ENCODE measurements at places on chromosomes 7 and 10.

DNA sequence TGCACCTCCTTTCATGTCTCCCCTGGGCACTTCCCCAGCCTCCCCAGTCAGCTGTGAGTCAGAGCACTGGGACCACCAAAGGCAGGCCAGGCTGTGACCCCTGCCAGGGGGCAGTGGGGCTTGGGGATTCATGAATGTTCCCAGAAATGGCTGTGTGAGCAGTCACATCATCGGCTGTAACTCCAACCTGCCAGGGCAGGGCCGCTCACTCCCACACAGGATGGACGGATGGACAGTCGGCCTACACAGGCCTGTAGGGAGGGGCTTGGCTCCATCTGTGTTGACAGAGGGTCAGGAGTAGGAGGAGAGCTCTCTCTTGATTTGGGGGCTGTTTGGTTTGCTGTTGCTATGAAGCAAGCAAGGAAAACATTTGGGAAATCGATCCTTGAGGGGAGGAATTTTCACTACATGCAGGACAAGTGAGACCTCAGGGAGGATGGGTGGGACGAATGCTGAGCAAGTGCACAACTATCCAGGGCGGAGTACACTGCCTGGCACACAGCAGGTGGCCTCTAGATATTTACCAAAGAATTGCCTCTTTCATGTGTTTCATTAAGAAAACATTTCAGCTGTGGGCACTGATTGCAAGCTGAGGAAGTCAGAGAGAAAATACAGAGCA is 2.9 kb upstream of the IGFBP1 start:
- DNase-seq = no peak

DNA sequence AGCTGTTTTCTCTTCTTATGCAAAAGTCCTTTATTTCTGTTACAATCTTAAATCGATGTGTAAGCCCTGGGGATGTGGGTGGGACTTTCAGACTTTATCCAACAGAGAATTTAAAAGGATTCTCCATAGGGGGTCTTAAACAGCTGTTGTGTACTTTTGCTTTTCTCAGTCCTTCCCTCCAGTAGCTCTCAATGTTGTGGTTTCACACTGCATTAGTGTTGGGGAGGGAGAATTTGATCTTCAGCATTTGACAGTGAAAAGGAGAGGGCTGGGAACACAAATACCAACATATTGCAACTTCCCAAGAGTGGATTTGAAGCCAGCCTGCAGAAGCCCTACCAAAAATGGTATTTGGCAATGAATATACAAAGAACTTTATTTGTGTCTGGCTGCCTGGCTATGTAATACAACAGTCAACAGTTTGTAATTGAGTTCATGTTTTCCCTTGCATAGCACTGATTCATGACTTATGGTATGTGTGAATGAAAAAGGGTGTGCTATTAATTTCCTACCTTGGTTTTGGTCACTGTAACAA is 80.1 kb upstream of the CAPZA2 start:
- no peak for DNase-seq

GRCh38 chr10:24394461-24395190 is 185.7 kb downstream of the KIAA1217 start:
- no peak for DNase-seq

GRCh38 chr10:21427804-21428481 is 97.5 kb downstream of the SKIDA1 start:
- DNase-seq = no peak

DNA sequence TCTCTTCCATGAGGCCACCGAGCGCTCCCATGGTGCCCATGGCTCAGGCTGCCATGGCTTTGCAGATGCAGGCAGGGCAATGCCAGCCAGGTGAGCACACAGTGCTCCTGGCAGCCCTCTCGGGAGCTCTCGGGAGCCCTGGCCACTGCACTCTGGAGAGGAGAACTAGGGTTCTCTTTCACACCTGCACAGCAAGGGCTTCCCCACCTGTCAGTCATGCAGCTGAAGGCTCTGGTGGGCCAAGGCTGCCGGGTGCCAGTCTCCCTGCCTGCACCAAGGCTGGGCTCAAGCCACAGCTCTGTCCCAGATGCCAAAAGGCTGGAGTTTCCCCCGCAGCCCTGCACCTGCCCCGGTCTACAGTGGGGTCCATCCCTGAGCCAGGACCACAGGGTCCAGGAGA is 32.6 kb downstream of the NUDT1 start:
- no peak for DNase-seq

GRCh38 chr7:24891311-24891735 is 88.7 kb downstream of the OSBPL3 start:
- DNase-seq = no peak

DNA sequence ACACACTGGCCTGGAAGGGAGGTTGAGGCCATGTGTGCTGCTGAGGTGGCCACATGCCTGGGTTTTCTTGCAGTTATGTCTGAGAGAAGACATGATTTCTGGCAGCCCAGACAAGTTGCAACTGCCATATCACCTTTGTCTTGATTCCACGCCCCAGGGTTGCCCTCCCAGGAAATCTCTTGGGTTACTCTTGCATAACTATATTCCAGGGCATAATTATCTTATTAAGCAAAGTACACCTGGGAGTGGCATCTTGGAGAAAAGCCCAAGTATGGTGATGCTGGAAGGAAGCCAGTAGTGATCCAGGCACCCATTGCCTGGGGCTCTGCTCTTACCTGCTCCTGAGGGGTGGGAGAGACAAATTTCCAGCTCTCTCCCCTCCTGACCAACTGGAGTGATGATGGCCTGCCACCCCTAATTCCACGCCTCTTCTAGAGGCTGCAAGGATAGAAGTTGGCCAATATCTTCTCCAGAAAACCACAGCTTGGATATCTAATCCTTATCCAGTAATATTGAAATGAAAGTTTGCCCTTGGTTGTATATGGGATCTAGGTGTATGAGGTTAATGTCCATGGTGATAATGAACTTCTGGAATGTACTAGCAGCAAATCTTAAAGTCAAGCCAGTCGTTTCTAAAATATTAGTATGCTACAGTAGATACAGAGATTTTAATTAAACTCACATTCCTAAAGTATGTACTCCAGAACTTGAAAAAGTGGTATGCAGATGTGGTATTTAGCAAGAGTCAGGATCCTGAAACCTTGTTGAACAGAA is 5.0 kb downstream of the AKR1B10 start:
- DNase-seq = no peak

DNA sequence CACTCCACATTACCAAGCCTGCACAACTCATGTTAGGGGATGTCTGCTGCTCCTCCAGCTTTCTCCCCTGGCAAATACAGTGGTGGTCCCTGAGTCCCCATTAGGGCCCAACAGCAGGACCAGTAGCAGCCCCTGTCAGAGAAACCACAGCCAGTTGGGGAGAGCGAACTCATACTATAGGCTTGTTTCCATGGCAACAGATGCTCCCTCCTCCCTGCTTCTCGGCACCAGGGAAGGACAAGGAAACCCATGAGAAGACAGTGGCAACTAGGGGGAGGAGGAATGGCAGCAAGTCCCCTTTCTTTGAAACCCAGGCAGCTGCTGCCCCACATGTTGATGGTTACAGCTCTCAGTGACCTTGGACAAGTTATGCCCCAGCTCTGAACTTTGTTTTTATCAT is 326.4 kb downstream of the KCNMA1 start:
- no peak for DNase-seq

DNA sequence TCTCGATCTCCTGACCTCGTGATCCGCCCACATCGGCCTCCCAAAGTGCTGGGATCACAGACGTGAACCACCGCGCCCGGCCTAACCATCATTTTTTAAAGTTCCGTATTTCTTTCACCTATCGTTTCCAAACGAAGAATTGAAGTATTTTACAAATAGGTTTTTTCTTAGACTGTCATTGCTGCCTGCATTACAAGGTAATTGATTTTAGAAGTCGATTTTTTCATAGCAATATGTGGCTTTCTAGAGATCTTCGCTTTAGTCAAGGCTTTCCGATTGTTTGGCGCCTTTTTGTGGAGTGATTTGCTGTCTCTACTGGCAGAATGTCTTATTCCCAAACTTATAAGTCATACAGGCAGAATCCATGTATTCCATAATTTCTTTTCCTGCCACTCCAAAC is 109.2 kb downstream of the TRIL start:
- DNase-seq = no peak

DNA sequence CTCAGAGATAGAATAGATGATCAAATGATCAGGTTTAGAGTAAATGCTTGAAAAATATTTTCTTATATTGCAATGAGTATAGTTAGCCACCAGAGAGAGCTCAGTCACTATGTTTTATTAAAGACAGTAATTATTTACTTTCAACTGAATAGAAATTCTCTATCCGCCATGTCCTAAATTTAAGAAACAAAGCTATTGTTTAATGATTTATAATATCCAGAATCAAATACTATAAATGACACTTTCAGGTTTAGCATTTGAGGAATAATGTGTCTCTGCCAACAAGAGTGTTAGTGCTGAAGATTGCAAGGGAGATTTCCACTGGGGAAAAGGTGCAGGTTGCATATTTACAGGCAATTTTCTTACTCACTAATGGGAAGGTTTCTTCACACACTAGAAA is 184.7 kb downstream of the DGKB start:
- no peak for DNase-seq

GRCh38 chr10:110016039-110016438 is 8.3 kb downstream of the ADD3 start:
- DNase-seq = no peak

- DNase-seq = no peak
Measured at GRCh38 chr10:99393683-99394082, 36.7 kb downstream of the GOT1 start.
